Retina (tissue), 1 donor: ENCODE measurements at places on chromosomes 4 and X.

DNA sequence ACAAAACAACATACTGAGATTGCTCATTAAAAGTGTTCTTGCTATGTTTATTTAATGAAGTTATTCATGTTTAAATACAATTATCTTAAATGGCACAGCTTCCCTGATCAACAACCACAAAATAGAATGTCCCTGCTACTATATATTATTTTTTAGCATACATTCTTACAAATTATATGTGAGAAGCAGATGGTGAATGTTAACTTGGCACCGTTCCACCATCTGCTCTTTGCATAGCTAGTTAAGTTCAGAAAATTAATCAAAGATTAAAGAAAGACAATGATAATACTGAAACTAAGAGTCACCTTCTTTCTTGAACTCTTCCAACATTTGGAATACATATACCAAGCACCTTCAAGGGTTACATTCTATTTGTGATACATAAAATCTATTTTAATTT is 94.2 kb downstream of the PPP3CA start:
- no peak for DNase-seq

DNA sequence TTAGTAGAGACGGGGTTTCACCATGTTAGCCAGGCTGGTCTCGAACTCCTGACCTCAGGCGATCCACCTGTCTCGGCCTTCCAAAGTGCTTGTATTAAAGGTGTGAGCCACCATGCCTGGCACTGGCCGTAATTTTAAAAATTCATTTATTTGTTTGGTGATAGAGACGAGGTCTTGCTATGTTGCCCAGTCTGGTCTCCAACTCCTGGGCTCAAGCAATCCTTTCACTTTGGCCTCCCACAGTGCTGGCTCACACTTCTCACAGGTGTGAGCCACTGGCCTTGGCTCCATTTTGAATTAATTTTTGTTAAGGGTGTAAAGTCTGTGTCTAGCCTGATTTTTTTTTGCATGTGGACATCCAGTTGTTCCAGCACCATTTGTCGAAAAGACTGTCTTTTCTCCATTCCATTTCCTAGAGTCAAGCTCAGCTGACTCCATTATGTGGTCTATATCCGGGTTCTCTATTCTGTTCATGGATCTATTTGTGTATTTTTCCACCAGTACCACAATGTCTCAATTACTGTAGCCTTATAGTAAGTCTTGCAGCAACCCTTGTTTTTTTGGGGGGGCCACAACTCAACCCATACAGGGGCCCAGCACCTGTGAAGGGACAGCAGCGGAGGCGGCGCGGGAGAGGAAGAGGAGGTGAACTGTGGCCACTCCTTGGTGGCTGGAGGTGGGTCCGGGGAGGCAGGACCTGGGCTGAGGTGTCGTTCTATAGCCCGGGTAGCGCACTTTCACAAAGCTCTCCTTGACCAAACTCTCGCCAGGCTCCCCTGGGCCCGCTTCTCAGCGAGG is 1.5 kb upstream of the NSD2 start:
- DNase-seq = no peak

GRCh38 chr4:84790769-84791565 is 175.5 kb downstream of the WDFY3 start:
- no peak for DNase-seq

DNA sequence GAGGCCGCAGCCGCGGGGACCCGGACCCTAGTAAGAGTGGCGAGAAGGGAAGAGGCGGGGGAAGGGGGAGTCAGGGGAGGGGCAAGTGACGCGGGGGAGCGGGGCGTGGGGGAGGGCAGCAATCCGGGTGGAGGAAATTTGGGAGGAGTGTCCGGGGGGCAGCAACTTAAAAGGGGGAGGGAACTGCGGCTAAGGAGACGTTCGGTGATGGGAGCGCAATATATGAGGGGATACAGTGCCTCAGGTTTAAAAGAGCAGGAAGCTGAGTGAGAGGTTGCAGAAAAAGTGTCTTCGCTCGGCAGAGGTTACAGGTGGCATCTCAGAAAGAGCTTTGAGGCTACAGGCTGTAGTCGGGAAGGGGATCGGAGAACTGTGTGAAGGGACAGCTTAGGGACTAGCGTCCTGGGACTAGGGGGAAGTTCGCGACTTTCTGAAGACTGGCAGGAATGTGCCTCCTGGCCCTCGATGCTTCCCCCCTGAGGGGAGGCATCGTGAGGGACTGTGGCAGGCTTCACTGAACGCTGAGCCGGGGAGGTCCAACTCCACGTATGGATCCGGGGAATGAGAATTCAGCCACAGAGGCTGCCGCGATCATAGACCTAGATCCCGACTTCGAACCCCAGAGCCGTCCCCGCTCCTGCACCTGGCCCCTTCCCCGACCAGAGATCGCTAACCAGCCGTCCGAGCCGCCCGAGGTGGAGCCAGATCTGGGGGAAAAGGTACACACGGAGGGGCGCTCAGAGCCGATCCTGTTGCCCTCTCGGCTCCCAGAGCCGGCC is 519 bp downstream of the FOXO4 start:
- peak; percentile 34 for DNase-seq

DNA sequence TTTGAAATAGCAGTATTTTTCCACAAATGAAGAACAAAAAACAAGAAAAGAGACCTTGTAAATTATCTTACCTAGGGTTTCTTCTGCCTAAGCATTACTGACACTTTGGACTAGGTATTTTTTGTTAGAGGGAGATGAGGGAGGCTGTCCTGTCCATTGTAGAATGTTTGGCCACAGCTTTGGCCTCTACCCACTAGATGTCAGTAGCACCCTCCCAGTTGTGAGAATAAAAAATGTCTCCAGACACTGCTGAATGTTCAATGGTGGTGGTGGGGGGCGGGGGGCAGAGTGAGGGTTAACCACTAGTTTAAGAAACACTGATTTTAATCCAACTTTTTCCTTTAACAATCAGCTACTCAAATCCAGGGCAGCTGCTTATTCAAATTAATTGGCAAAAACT is 25.8 kb downstream of the OTUD4 start:
- no peak for DNase-seq

- no peak for DNase-seq
Measured at GRCh38 chr4:40199999-40200874, 3.4 kb downstream of the RHOH start.

- DNase-seq = peak; percentile 36
Measured at GRCh38 chr4:150402871-150403272, 179.1 kb upstream of the MAB21L2 start.

- DNase-seq = no peak
Measured at GRCh38 chr4:25567253-25567652, 88.4 kb upstream of the SLC34A2 start.

DNA sequence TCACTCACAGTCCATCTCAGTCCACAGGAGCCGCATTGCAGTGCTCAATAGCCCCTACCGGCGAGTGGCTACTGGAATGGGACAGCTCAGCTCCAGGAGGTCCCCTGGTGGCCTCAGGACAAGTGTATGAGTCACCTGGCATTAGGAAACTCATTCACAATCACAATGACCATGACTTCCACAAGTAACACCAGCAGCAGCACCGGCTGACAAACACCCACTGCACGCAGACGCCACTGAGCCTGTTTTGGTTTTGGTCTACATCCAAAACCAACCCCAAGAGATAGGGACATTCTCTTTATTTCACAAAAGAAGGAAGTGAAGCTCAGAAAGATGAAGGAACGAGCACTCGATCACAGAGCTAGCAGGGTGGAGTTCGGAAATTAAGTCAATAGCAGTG is 8.1 kb downstream of the JAKMIP1 start:
- no peak for DNase-seq

- DNase-seq = no peak
Measured at GRCh38 chrX:104137496-104137895, 19.3 kb downstream of the SLC25A53 start.

DNA sequence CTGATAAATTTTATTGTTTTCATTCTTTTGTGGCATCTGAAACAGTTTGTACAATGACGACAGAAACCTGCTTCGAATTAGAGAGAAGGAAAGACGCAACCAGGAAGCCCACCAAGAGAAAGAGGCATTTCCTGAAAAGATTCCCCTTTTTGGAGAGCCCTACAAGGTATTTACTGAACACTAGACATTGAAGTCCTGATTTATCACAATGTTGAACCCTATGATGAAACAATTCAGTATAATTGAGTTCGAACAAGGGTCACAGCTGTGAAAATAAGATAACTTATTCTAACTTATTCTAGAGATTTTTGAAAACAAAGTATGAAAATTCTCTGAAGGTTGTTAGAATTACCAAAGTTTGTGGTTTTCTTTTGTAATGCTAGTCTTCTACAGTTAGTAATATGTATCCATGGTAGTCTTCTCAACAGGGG is 111.3 kb downstream of the AFF1 start:
- no peak for DNase-seq

GRCh38 chr4:35925806-35926205 is 318.5 kb downstream of the ARAP2 start:
- DNase-seq = no peak

DNA sequence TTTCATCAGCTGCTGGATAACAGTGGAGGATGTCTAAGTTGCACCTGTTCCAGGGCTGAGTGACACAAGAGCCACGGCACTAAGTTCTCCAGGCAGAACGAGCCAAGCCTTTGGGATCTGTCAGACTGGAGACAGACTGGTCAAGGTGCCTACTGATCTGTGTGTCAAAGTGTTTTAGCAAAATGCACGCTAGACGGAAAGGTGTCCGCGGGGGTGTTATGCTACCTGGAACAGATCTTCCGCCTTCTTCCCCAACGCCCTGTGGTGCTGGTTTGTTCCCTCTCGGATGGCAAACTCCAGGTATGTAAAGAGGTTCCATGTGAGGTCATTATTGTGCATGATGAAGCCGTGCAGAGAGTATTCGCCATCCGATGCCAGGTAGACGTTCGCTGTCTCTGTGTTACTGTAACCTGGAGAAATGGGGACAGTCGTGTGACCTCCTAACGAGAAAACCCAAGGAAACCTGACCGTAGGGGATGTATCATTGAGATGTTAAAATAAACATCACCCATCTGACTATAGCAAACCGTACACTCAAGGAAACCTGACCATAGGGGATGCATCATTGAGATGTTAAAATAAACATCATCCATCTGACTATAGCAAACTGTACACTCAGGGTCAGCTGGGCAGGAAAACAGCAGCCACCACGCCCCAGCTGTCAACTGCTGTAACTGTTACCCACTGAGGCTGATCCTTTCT is 29.7 kb upstream of the SLC25A6 start:
- DNase-seq = no peak

DNA sequence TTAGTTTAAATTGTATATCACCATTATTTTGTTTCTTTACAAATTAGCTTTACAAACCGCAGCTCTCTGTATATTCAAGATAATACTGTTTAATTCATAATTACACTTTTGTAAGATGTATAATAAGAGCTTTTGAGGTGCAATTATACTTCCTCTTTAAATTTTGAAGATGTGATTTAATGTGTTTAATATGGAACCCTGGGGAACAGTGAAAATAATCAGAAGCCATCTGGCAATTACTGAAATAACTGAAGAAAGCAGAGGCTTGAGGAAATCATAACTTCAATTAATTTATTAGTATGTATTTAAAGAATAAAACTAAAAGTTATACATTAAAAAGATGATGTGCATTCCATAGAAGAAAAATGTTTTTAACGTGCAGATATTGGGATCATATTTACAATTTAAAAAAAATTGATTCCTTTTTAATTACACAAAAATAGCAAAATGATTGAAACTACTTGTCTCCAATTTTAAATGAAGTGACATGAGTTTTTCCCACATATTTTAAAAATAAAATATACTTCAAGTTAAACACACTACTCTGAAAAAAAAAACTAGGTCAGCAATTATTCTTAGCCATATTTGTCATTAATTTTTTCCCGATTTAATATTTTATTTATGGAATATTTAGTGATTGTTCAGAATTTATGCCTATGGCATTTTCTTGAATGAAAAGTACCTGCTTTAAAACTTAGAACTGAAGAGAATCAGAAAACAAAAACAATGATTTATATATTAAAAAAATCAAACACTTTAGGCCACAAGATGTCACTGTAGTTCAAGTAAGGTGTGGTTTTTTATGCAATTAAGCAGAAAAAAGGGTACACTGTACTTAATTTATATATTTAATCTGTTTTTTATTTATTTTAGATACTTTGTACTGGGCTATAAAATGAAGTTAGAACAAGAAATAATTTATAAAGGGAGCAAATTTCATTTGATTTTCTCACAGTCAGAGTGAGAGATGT is 942.7 kb upstream of the NDST4 start:
- DNase-seq = no peak

GRCh38 chr4:142696334-142697122 is 149.6 kb downstream of the INPP4B start:
- DNase-seq = no peak

GRCh38 chr4:162116095-162116779 is 47.6 kb downstream of the FSTL5 start:
- peak; percentile 56 for DNase-seq

DNA sequence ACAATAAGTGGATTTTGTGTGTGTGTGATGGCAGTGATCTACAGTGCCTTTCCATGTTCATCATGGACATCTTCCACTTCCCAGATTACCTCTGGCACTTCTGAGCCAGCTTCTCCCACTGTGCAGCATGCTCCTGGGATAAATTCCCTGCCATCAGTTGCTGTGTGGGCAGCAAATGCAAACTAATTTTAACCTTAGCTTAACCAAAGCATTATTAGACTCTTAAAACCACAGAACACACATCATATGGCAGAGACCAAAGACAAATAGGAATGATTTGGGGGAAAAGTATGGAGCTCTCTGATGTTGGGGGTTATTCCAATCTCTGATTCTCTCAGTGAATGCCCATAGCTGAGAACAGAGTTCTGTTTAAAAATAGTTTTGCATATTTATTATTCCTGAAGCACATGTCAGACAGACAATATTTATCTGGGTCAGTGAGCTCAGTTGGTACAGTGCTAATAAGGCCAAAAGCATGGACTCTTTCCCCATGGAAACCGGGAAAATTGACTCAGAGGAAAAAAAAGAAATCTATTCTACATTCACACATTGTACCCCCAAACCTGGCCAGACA is 567.4 kb downstream of the IQCM start:
- peak; percentile 16 for DNase-seq

GRCh38 chr4:147916351-147916750 is 184.5 kb downstream of the ARHGAP10 start:
- no peak for DNase-seq

DNA sequence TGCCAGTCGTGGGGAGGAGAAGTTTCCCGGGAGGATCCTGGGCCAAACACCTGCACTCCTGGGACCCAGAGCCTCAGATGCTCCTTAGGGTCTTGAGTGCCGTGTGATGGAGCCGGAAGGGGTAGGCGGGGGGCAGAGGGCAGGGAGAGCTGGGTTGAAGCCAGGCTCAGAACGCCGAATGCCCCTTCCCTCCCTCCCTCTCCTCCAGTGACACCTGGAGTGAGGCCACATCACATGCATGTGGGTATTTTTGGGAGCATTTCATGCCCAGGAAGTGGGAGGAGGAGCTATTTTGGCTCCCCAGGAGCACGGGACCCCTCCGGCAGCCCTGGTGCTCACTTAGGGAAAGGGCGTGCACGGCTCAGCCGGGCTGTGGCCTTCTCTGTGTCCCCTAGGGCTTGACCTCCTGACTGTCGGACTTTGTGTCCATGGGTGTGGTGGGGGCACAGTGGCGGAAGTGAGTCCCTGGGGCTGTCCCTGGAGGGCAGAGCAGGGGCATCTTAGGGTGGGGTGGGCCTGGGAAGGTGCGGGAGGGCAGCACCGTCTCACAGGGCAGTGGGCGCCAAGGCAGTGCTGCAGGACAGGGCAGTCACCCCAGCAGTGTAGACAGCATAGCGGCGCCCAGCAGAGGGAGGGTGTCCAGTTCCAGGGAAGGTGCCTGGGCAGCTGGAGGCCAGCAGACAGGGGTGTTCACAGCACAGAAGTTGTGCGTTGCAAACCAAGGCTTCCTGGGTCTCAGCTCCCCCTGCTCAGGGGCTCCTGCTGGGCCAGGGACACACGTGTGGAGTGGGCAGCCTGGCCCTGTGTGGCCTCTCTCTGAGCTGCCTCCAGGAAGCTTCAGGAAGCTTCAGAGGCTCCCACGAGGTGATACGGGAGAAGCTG is 4.9 kb upstream of the CPLX1 start:
- no peak for DNase-seq

GRCh38 chr4:37243722-37244582 is 591 bp upstream of the NWD2 start:
- peak; percentile 78 for DNase-seq
